Suppressor macrophage (primary cell): ENCODE measurements at places on chromosomes 6 and 20.

GRCh38 chr6:68719761-68720160, 84.7 kb downstream of the ADGRB3 start:
- DNase-seq, result no peak

DNA sequence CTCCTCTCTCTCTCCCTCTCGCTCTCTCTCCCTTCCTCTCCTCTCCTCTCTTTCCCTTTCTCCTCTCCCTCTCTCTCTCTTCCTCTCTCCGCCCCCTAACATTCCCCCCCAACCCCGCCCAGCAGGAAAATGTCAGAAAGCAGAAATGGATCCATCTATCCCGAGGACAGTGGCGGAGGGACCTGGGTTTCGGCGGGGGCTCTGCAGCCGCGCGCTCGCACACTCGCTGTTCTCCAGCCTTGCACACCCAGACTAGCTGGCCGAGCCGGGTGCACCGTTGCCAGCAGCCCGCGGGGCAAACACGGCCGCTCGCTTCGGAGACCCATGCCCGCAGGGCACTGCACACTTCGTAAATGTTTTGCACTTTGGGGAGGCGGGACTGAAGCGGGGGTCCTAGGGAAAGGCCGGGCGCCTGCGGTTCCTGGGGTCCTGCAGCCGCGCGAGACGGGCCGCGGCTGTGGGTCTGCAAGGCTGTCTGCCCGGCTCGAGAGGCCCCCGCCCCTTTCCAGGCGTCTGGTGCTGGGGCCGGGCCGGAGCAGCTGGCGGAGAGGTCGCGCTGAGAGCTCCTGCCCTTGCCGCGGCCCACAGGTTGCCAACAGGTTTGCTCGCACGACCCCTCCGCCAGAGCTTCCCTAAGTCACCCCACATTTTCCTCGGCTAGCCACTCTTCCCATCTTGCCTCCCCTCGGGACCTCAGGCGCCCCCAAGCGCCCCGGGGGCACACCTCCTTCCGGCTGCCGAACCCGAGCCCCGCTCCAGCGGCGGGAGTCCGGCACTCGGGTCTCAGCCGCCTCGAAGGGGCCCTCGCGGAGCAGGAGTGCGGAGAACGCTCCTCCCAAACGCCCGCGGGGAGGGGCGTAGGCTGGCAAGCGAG, 818 bp upstream of the MDGA1 start:
- no peak for DNase-seq

DNA sequence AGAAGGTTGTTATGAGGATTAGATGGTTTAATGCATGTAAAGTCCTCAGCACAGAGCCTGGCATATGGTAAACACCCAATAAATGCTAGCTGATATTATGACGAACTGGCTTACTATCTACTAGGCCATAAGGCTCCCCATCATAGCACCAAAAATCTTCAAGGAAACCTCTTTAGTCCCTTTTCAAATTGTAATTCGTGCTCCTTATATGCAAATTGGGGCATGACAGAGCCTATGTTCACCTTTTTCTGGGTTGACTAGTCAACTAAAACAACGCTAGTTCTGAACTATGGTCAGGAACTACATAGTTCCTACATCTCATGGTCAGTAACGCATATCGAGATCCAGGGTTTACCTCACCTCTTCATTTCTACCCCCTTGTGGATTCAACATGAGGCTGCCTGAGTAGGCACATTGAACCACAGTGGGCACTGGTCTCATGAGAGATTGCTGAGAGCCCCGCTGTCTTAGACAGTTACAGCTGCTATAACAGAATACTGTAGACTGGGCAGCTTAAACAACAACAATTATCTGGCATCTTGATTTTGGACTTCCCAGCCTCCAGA, 97.2 kb upstream of the TNFAIP3 start:
- DNase-seq, result no peak

DNA sequence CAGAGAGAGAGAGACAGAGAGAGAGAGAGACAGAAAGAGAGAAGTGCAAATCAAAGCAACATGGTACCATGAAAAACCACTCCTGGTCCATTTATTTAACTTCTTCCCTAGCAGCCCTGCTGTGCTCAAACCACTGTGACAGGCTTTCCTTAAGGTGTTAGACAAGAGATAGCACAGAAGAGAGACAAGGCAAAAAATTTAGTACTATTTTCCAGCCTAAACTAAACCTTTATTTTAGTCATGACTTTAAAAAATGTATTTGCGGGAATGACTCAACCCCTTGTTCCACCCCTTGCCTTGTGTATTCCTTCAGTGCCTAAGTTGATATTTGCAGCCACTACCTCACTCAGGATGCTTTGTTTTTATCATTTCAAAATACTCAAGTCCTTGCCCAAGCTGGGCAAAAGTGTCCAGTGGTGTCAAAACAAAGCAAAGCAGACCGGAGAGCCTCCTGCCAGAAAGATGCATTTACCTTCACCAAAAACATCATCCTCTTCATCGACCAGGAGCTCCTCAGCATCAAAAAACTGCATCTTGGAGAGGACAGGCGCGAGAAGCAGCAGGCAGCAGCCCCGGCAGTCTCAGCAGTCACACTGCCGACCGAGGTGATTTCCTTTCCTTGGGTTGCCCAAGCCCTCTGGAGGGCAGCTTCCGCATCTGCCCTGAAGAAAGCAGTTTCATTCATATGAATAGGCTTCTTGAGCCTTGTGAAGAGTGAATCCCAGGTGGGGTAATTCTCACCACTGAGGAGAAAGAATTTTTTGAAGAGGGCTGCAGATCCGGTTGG, at the start of gene RIPOR2:
RIPOR2 (minus strand) TSS at position 595 of the 787 bp plus-strand sequence; CDS start at position 533, 62 bp downstream.
- DNase-seq, result peak; percentile 87

GRCh38 chr6:6131492-6132109, 124.9 kb upstream of the NRN1 start:
- peak; percentile 53 for DNase-seq

- peak; percentile 22 for DNase-seq
These were observed 59.9 kb upstream of the TMEM30A start for GRCh38 chr6:75344455-75344854.

DNA sequence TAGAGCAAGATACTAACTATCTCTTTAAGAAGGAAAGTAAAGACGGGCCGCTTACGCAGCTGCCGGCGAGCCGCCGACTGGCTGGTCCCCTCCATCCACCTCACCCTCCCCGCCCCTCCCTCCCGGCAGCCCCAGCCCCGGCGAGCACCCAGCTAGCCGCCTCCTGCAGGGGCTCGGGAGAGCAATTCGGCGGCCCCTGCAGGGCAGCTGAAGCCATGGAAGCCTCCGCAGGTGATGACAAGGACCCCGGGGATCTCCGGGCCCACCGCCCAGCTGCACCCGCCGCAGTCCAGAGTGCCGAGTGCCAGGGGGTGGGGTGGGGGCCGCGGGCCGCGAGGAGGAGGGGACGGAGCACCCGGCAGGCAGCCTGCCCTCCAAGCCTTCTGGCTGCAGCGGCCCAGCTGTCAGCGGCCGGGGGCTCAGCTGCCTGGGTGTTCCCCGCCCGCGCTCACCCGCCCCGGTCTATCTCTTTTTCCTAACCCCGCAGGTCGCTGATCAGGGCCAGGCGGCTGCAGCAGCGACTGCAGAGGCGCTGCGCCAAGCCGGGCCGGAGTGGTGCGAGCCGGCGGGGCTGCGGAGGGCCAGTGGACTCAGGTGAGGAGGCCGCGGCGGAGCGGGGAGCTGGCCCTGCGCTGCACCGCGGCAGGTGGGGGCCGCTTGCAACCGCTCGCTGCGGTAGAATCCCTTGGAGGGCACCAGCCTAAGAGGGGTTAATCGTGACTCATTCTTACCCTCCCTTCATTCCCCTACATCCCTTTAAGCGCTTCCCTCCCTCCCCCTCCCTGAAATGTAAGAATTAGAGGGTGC, at the start of gene SNPH:
SNPH (plus strand) TSS at position 128 of the 807 bp plus-strand sequence. CDS start 29,946 bp downstream, outside the sequence.
- DNase-seq, result no peak

DNA sequence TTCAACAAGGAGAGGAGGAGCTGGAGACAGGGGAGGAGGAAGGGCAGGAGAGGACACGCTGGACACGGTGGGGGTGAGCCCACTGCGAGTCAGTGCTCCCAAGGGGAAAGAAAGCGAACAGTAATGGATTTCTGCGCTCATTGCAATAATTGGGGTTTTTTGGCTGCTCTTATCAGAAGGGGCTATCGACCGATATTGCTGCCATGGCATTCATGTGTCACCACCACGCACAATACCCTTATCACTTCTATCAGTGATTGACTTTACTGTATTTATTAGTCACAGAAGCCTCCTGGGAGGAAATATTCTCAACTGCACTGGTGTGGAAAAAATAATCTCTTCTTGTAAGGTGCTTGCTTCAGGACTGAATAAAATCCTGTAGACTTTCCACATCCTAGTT, 55.8 kb downstream of the CEP43 start:
- DNase-seq, result no peak

DNA sequence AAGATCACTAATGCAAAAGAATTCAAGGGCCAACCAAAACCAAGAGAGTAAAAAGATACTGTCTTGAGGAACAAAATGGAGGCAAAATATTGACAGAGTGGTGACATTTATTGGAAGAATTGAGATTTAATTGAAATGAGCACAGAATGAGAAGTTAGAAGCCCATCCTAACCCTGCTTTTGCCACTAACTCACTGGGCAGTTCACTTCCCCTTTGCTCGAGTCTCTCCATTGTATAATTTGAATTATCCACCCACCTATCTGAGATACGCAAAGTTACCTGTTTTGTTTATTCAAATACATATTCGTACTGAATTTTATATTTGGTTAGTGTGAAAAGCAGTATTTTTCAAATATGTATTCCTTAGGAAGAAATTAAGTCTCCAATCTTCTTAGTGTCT, 204.5 kb upstream of the PRDM1 start:
- peak; percentile 38 for DNase-seq

DNA sequence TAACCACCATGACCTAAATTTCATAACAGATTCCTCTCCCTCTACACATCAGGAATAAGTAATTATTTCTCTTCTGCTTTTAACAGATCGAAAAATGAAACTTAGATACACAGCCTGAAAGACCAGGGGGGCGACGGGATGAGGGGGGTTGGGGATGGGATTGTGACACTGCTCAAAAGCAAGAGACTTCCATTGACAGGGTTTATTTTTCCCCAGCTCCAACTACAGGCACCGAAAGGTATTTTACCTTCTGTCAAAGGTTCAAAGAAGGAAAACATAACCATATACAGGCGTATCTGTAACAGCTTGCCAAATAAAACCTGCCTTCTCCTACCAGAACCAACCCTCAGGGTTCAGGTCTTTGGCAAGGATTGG, 1.3 kb downstream of the EPHA7 start:
- DNase-seq, result no peak
